Stimulated activated CD8-positive, alpha-beta memory T cell treated with anti-CD3 and anti-CD28 coated beads, Interleukin-12 subunit alpha, Interleukin-12 subunit beta, amount 100 ng/mL, for 4 hours (primary cell): ENCODE measurements at places on chromosomes 2 and 18.

- DNase-seq, result no peak
These were observed 20.2 kb upstream of the ADAM23 start for GRCh38 chr2:206423147-206423546.

GRCh38 chr2:141523199-141523598, 607.6 kb downstream of the LRP1B start:
- no peak for DNase-seq

DNA sequence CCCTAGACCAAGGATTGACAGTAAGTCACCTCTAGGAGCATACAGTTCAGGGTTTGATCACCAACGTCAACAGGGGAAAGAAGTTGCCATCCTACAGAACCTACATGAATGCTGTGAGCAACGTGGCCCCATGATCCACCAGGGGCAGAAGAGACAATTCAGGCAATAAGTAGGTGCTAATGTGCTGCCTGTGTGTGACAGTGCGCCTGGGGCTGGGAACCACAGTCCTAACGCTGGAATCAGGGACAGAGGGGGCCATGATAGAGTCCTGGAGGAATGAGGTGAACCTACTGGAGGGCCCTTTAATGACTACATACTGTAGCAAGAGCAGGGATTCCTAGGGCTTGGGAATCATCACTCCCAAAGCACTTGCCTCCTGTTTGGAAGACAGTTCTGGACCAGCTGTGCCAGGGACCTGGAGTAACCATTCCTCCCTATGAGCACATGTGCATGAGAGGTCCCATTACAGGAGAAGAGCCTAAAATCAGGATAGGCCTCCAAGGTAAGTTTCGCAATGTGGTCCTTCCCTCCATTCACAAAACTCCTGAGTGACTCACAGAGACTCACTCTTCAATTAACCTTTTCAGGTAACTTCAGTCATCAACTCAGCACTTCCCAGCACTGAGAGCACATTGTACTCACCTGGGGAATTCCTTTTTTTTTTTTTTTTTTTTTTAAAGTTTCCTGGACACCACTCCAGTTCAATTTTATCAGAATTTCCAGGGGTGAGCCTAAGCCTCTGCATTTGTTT, 214.0 kb downstream of the TMEM163 start:
- DNase-seq, result no peak

GRCh38 chr2:235287375-235287733, 206.5 kb upstream of the AGAP1 start:
- DNase-seq, result no peak

DNA sequence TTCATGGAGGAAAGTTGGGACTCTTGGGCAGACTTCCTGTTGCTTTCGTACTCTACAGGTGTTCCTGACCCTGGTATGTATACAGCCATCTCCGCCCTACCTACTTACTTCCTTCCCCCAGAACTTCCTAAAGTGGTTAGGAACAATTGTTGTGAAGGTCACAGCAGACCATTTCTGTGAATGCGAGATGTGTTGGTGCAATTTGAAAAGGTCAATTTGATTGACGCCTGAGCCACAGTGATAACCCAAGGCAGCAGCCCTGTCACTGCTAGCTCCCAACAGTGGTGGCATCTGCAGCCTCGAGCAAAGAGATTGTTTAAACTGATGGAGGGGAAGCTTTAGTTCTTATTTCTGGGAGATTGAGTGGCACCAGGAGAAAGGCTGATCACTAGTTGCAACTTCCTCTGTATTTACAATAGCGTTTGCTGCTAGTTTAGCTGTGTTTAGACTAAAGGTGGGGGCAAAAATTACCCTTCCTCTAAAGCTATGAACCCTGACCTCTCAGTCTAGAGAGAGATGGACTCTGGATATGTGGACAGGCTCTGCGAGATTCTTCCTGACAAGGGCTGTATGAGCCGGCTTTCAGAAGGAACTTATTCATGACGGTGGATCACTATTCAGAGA, 78.3 kb upstream of the MAP4K3 start:
- DNase-seq, result no peak

DNA sequence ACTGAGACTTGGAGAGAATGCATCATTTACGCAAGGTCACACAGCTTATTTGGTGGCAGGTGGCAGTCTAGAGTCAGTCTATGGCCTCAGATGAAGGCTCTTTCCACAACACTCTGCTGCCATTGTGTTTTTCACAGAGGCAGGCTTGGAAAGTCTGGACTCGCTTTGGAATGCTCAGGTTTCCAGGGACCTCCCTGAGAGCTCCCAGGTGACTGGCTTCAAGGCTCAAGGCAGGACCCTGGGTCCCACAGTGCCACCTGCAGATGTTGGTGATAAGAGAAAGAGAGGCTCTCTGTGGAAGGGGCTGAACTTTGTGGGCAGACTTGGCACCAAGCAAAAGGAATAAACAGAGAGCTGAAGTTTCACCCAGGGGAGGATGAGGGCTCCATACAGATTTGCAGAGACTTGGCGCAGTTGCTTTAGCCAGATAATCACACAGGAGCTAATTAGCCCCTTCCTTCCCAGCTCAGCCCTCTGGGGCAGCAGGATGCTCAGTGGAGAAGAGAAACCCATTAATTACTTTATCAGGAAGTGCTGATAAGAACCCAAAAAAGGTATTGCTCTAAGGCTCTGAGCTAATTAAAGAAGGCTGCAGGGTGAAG, 103.5 kb downstream of the LBH start:
- peak; percentile 14 for DNase-seq

DNA sequence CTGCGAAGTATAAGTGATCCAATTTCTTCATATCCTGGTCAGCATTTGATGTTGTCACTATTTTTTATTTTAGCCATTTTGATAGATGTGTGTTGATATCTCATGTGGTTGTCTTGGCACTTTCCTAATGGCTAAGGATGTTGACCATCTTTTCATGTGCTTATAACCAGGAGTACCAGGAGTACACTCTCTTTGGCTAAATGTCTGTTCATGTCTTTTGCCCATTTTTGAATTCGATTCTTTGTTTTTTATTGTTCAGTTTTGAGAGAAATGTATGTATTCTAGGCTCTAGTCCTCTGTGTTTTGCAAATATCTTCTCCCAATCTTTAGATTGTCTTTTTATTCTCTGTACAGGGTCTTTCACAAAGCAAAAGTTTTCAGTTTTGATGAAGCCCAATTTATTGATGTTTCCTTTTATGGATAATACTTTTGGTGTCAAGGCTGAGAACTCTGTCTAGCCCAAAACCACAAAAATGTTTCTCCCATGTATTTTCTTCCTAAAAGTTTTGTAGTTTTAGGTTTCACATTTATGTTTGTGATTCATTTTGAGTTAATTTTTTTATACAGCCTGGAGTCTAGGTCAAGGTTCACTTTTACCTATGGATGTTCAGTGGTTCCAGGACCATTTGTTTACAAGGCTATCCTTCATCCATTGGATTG, 65.4 kb downstream of the SDC1 start:
- no peak for DNase-seq

- DNase-seq, result no peak
These were observed 886.0 kb upstream of the CHAC2 start for GRCh38 chr2:52881606-52882005.
